ENCODE measurements at places on chromosomes 12 and 14.

GRCh38 chr12:70985850-70986249 lies 65.3 kb upstream of the PTPRR start:
- DNase-seq = no peak

- DNase-seq = peak; percentile 62
Measured at GRCh38 chr12:123115409-123116121, 35.3 kb downstream of the PITPNM2 start.

DNA sequence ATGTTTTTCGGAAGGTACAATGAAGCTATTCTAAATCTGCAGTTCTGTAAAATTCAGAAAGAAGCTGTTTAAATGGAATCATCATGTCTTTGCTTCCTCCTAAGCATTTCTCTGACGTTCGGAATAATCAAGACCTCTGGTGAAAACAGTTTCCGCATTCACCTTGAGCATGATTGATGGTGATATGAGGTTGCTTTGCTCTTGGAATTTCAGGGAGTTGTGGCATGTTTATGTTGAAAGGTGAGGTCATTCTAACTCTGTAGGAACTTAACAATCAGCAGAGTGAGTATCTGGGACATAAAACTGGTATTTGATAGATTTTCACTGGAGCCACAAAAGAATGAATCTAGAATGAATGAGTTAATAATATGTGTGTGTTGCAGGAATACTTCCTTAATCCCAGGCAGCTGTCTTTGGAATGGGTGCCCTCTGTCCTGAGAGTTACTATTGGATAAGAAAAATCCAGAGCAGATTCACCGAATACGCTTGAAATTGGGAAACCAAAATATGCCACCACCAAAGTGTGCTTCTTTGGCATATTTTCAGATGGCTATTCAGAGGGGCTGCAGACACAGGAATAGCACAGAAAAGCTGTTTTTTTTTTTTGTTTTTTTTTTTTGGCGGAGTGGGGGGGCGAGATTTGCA lies 599.1 kb downstream of the CCER1 start:
- DNase-seq = peak; percentile 82

DNA sequence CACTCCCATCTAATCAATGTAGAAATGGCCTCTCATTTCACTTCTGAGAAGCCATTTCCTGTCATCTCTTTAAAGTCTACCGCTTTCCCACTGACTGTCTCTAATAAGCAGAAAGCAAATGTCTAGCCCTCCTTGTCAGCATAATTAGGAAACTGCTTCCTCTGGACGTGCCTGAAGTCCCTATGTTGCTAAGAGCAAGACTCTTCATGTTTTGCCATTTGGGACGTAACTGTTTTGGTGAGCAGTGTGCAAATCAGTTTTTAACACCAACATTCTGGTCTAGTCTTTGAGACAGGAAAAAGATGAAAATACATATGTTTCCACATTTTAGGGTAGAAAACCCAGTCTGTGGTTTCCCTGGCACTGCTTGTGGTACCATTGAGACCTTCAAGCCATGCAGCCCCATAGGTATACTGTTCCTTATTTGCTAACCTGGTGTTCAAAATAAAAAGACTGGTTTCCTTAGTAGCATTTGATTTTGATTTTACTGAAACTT lies 22.2 kb downstream of the IFNG start:
- DNase-seq = no peak

- no peak for DNase-seq
Measured at GRCh38 chr12:27711967-27712366, 1.3 kb downstream of the MRPS35 start.

DNA sequence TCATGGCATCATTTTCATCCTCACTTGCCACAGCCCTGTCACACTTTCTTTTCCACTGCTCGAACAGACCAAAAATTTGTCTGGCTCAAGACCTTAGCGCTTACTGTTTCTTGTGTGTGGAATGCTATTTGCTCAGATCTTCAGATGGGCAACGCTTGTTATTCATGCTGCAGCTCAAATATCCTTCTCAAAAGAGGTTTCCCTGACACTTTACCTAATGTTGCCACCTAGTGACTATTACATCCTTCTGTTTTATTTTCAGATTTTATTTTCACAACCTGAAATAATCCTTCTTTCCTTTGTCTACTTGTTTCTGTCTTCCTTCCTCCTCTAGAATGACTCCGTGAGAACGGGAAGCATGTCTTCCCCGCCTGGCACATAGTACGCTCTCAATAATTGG lies 5.6 kb downstream of the FBXO33 start:
- peak; percentile 50 for DNase-seq

GRCh38 chr12:52210925-52211650 lies 19.3 kb upstream of the KRT80 start:
- DNase-seq = peak; percentile 0

GRCh38 chr12:116664085-116664484 lies 73.8 kb downstream of the SPRING1 start:
- DNase-seq = no peak

DNA sequence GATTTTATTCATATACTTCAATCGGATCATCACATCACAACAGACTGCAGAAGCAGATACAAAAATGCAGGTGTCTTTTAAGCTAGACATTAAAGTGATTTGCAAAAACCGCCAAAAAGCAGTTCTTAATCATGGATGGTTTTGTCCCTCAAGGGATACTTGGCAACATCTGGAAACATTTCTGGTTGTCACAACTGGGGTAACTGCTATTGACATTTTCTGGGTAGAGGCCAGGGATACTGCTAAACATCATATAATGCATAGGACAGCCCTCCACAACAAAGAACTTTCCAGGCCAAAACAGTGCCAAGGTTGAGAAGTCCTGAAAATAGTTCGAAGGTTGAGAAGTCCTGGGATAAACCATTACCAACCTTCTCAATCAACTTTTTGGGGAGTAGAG lies 101.8 kb upstream of the BBS10 start:
- DNase-seq = no peak

GRCh38 chr14:64730681-64731080 lies 26.5 kb downstream of the PLEKHG3 start:
- no peak for DNase-seq

Measured in tongue (tissue), 3 donors.